ENCODE measurements at places on chromosomes 1 and 21. TPM values are rescaled to one million over a fixed set of nuclear protein-coding genes. Genes with fewer than 3 reads are reported as not detected.

DNA sequence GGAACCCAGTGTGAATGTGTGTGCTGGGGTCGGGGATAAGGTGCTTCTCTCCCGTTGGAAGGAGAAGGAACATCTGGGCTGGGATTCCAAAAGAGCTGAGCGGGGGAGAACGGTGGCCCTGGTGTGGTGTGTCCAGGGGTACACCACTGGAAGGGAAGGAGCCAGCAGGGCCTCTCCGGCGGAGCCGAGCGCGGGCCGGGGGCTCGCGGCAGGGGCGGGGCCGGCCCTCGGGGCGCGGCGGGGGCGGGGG is 231 bp upstream of the RPS6KA1 start:
- peak overlapping the region; percentile 77 for H3K4me3 ChIP-seq
- no peaks in the 10 kb centered on the region for H3K36me3 ChIP-seq
- no peak overlapping the region for H3K27ac ChIP-seq
- H3K27me3 ChIP-seq = no peaks in the 10 kb centered on the region
- peak; percentile 35 for DNase-seq

DNA sequence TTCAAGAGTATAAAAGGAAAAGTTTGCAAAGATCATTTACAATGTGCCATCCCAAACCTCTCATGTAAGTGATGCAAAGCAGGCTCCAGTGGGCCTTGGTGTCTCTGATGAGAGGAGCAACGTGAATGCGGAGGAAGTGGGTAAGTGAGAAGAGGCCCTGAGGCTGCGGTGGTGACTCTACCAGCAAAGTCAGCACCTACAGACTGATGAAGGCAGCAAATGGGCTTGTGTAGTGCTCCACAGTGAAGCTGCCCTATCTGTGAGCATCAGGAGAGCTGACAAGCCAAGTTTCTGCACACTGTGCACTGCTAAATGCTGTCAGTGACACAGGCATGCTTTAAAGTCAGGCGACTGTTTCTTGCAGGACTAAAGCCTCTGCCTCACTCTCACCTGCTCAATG is 15.6 kb upstream of the RAP1A start:
- no peak overlapping the region for H3K4me3 ChIP-seq
- no peaks in the 10 kb centered on the region for H3K4me1 ChIP-seq
- H3K27ac ChIP-seq = no peak overlapping the region
- no peaks in the 10 kb centered on the region for H3K36me3 ChIP-seq
- no peak for DNase-seq
- H3K27me3 ChIP-seq = no peaks in the 10 kb centered on the region

GRCh38 chr1:41773842-41774241 is 144.9 kb downstream of the HIVEP3 start:
- H3K4me1 ChIP-seq = no peaks in the 10 kb centered on the region
- no peaks in the 10 kb centered on the region for H3K27me3 ChIP-seq
- H3K4me3 ChIP-seq = no peak overlapping the region
- no peaks in the 10 kb centered on the region for H3K36me3 ChIP-seq

GRCh38 chr1:18056545-18056944 is 51.1 kb upstream of the IGSF21 start:
- no peaks in the 10 kb centered on the region for H3K27me3 ChIP-seq
- DNase-seq = no peak
- H3K36me3 ChIP-seq = no peaks in the 10 kb centered on the region
- H3K27ac ChIP-seq = no peak overlapping the region
- H3K4me1 ChIP-seq = no peaks in the 10 kb centered on the region
- no peak overlapping the region for H3K4me3 ChIP-seq

DNA sequence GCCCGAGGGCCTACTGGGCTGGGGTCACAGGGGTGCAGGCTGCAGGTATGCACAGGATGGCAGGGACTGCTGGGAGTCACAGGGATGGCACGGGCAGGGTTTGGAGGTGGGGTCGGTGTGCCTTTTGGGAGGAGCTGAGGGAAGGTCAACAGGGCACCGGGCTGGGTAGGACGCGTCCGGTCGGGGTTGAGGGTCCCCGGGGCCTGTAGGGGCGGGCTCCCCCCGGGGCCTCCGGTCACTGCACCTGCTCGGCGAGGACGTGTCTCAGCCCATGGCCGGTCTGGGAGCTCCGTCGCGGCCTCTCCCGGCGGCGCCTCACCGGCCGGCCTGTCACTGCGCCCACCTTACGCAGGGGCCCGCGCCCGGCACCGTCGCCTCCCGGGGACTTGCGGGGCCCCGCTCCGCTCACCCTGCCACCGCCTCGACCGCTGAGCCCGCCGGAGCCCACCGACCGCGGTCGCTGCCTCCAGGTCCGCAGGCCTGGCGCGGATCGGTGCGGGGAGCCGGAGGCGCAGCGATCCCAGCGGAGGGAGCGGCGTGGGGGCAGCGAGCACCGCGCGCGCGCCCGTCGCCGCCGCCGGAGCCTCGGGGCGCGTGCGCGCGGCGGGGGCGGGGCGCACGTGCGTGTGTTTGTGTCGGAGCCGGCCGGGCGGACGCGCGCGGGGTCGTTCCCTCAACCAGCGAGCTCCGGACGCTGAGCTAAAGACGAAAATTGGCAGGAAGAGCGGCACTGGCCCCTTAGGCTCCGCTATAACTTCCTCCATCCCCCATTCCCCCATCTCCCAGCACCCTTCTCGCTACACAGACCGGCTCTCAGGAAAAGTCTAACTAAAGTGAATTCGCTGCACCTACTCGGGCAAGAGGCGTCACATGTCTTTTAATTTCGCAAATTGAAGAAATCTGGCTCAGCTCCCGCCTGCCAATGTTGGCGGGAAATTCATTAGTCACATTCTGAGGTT is at the start of gene AMIGO1:
TSS of gene AMIGO1 (minus strand) at position 552 of the 959 bp plus-strand sequence. CDS start 815 bp downstream, outside the sequence.
- peak; percentile 53 for DNase-seq
- H3K27ac ChIP-seq = no peak within 1 kb of the TSS
- H3K36me3 ChIP-seq = no peaks in the 10 kb centered on the region
- H3K27me3 ChIP-seq = no peaks in the 10 kb centered on the region

DNA sequence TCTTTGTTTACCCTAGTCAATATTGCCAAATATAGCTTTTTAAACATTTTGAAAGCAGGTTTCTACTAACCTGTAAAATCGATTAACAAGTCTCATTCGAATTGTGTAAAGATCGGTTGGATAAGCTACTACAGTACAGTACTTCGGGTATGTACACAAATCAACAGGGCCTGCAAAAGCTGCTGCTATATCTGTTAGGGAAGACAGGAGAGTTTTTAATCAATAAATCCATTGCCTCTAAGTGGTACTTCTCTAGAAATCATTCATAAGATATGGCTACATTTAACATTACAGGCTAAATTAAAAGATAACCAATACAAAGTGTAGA is 34.8 kb upstream of the PSMG1 start:
- DNase-seq = no peak
- H3K4me1 ChIP-seq = no peaks in the 10 kb centered on the region
- H3K4me3 ChIP-seq = no peak overlapping the region

- no peaks in the 10 kb centered on the region for H3K36me3 ChIP-seq
- H3K27me3 ChIP-seq = no peaks in the 10 kb centered on the region
- DNase-seq = no peak
- H3K4me1 ChIP-seq = no peaks in the 10 kb centered on the region
- H3K27ac ChIP-seq = no peak overlapping the region
- H3K4me3 ChIP-seq = no peak overlapping the region
Measured at GRCh38 chr21:27268290-27268689, 301.4 kb upstream of the ADAMTS5 start.

GRCh38 chr1:8274352-8274751 is 43.6 kb upstream of the SLC45A1 start:
- no peak overlapping the region for H3K27ac ChIP-seq
- DNase-seq = no peak
- H3K4me1 ChIP-seq = peaks cover 6% of the 10 kb centered on the region
- no peaks in the 10 kb centered on the region for H3K36me3 ChIP-seq
- no peaks in the 10 kb centered on the region for H3K27me3 ChIP-seq

The SDC3 gene
- 15.2 TPM for total RNA-seq

The CXADR gene
- total RNA-seq = 93.9 TPM

The HPCAL4 gene
- 0.07 TPM for total RNA-seq

The MARCKSL1 gene
- total RNA-seq = 199 TPM

The AMY1C gene
- not detected for total RNA-seq

The ESPN gene
- total RNA-seq = 98.0 TPM
